Lung (tissue), 17 donors: ENCODE measurements at places on chromosomes 2 and 18. TPM values are rescaled to one million over a fixed set of nuclear protein-coding genes. Genes with fewer than 3 reads are reported as not detected.

Gene DPP10
- total RNA-seq: 0.34 TPM

Gene ATP9B
- total RNA-seq: 77.0 TPM

Gene MYO5B
- 24.5 TPM for total RNA-seq

Gene WNT10A
- 0.65 TPM for total RNA-seq

Gene FAP
- total RNA-seq: 6.7 TPM

Gene FLACC1
- total RNA-seq: 8.6 TPM

Gene IL1F10
- not detected for total RNA-seq

Gene MBP
- 64.1 TPM for total RNA-seq

Gene RGPD4
- 0.15 TPM for total RNA-seq

Gene HRH4
- 0.54 TPM for total RNA-seq

Gene TDRD15
- total RNA-seq: not detected

Gene PRSS56
- not detected for total RNA-seq

GRCh38 chr18:76487782-76488181 lies 7.3 kb downstream of the ZNF516 start:
- no peak for DNase-seq

DNA sequence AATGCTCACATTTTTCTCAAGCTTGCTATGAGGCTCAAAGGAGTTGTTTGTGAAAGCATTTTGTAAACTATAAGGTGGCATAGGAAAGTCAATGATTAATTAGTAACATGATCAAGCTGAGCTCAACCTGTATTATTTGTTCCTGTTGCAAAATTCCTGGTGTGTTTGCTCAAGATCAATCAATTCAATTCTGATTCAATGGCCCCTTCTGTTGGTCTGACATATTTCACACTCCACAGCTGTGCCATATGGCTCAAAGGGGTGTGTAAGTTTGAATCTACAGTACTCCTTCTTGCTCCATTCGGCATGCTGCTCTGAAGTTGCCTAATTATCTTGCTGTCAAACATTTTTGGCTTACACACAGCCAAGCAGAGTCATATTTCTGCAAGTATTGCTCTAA lies 341.6 kb upstream of the LRP1B start:
- DNase-seq: peak; percentile 28

GRCh38 chr18:13496691-13497281 lies 229.6 kb downstream of the FAM210A start:
- no peak for DNase-seq

- no peak for DNase-seq
These were observed 18.9 kb downstream of the GALNT13 start for GRCh38 chr2:153890576-153890975.

- peak; percentile 72 for DNase-seq
These were observed 505.4 kb downstream of the PLCL1 start for GRCh38 chr2:198309673-198310280.

DNA sequence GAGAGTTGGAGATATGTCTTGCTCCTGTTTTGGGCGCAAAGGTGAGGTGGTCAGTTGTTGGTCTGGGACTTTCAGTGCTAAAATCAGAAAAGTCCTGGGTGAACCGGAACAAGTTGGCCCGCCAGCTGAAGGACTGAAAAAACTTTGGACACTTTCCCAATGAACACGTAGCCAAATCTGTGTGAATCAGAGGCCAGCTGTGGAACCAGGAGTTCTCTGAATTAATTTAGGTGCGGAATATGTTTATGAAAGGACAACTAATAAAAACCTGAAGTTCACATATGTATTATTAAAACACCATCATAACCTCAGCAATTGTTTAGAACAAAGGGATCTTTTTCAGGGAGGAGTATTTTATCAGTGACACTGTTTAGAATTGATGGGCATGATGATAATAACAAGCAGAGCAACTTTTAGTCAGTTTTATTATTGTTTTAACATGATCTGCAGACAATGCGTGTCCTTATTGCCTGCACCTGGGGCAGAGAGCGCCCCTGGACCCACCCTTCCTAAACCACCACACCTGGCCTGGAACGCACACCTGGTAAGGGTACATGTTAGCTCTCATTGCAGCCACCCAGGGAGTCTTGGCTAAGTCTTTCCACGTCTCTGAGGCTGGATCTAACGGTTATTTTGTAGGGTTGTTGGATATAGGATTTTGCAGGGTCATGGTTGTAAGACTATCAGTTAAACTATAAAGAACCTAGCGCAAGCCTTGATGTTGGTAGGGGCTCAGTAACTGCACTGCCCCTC lies 9.9 kb upstream of the ODC1 start:
- peak; percentile 51 for DNase-seq

DNA sequence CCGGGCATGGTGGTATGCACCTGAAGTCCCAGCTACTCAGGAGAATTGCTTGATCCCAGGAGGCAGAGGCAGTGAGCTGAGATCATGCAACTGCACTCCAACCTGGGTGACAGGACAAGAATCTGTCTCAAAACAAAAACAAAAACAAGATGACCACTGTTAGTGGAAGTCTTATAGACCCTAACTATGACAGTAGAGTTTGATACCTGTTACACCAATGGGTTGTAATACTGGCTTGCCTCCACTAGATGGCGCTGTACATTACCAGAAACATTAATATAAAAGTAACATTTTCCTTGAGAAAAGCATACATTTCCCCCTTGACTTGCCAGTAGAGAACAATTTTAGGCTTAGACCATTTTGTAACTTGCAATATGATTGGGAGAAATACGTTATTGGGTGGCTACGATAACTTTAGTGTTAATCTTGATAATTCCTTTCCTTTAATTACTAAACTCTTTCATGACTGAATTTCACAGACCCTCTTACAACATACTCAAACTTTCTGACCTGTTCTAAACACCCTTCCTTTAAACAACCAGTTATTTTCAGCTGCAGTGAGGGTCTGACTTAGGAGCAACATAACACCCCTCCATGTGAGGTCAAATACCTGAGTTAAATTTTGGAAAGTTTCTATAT lies 19.5 kb downstream of the SLC25A52 start:
- peak; percentile 42 for DNase-seq

DNA sequence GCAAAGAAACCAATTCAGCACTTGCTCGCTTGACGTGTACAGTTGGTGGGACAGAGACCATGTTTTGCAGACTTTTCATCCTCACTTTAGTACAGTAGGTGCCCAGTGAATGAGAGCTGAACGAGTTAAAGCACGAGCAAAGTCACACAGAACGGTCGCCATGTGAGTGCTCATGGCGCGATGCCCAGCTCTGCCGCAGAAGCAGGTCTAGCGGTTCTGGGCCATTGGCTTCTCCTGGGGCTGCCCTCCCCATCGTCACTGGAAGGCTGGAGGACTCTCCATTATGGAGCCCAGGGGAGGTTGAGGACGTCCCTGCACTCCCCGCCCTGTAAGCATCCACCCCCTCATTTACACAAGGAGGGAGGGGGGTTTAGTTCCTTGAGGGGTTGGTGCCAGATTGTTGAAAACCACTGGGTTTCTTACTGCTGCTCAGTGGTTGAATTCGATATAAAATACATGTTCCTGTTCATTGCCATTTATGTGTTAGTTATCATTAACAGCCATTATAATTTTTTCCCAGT lies 24.9 kb downstream of the PTGR3 start:
- DNase-seq: no peak

DNA sequence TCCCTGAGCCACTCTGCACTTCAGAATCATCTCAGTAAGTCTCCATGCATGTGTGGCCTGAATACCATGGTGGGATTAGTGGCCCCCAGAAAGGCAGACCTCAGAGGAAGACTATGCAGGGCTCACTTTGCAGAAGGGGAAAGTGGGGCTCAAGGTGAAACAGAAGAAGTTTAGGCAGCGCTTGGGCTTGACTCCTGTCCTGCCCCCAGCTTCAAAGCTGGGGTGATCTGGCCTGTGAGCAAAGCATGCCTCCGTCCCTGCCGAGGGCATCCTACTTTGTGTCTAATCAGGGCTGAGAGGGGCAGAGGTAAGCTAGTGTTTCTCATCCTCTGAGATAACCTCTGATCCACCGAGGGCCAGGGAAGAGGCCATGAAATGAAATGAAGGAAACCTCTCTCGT lies 7.9 kb downstream of the CAPN13 start:
- no peak for DNase-seq

DNA sequence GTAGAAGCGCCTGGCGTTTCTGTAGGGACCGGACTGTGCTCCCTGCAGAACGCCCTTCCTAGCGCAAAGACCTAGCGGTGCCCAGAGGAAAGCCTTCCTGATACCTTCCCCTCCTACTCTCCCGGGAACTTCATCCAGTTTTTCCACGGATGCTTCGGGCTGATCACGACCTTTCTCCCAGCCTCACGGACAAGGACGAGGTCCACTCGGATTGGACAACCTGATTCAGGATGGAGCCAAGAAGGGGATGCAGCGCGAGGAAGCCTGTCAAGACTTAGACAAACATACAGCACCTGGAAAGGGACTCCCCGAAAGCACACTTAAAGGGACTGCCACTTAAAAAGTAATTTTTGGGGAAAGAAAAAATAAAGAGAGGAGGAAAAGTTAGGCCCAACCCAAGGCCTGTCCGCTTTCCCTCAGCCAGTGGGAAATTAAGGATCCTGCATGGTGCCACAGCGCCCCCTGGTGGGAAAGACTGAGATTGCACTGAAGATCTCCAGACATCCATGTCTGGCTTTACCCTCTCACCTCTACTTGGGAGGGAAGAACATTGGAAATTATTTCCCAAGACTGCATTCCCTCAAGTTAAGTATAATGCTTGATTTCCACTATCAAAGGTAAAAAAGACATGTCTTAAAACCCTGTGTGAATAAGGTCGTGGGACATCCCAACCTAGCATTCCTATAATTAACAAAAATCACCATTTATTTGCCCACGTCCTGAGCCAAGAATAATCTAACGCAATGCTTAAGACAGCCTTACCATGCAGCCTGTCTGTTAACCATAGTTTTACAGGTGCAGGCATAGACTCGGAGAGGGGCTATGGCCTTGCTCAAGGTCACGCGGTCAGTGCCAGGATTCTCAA lies 13.4 kb upstream of the COPS8 start:
- DNase-seq: peak; percentile 78

GRCh38 chr2:186594001-186594722 lies 4.3 kb downstream of the ITGAV start:
- no peak for DNase-seq

GRCh38 chr2:198706476-198707082 lies 751.2 kb downstream of the SATB2 start:
- peak; percentile 96 for DNase-seq

GRCh38 chr2:20444101-20444992 lies 2.5 kb upstream of the RHOB start:
- peak; percentile 32 for DNase-seq

DNA sequence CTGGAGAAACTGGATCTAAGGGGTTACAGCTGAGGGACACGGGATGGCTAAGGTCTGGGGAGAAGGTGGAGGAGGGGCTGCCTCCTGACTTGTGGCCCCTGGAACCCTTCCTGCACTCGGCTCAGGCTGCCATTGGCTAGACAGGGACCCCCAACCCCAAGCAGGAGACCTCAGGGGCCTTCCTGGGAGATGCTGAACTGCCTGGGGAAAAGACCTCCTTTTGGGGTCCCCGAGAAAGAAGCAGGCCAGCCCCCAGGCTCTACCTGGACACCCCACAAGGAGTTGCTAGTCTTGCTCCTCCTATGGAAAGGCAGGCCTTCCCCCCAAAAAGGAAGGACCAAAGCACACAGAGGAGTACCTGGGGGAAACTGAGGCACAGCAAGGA lies 10.1 kb upstream of the BOK start:
- DNase-seq: no peak

- no peak for DNase-seq
These were observed at the start of gene GDF7 for GRCh38 chr2:20666304-20667150. Gene GDF7 (plus strand): TSS chr2:20667144. CDS start chr2:20667240, 96 bp downstream.

DNA sequence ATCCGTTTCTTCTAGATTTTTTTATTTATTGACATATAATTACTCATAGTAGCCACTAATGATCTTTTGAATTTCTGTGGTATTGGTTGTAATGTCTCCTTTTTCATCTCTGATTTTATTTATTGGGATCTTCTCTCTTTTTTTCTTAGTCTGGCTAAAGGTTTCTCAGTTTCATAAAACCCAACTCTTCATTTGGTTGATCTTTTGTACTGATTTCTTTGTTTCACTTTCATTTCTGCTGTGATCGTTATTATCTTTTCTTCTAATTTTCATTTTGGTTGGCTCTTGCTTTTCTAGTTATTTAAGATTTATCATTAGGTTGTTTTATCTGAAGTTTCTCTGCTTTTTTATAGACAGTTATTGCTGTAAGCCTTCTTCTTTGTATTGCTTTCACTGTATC lies 463.6 kb upstream of the CRIM1 start:
- no peak for DNase-seq

GRCh38 chr2:217396165-217396564 lies 536.3 kb upstream of the TNP1 start:
- DNase-seq: no peak

GRCh38 chr2:124985270-124985669 lies 960.2 kb downstream of the CNTNAP5 start:
- no peak for DNase-seq

GRCh38 chr2:204176306-204176705 lies 239.7 kb downstream of the ICOS start:
- no peak for DNase-seq
